NCI-H345 (cell line): ENCODE measurements at places on chromosomes 2 and 18.

GRCh38 chr2:100704711-100705110 lies 115.2 kb upstream of the NPAS2 start:
- DNase-seq = no peak

DNA sequence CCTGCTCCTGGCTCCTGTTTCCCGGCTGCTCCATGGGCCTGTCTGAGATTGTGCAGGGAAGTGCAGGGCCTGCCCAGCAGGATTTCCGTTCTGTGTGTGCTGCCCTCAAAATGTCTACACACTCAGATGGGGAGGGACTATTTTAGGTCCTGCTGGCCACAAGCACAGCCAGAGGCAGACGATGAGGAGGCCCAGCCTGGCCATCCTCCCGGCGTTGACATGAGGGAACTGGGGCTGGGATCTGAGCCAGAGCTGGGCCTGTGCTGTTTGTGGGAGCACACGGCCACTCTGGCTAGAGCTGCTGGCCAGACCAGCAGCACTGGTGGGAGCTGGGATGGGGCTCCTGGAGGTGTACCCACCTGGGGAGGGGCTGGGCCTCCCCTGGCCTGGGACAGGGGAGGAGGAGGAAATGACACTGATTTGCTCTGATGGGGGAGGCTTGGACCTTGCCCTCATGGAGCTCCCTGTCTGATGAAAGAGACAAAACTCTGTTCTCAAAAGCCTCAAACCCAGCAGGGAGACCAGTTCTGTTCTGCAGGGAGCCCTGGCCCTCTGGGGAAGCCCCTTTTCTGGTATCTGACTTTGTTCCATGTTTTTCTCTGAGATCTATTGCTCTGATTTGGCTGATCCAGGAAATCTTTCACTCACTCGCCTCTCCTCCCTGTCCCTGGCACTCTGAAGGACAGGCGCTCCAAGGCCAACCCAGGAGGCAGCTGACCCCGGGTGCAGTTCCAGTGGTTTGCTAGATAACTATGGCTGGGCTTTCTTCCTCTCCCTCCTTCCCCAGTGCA lies 161.8 kb downstream of the DYSF start:
- no peak for DNase-seq

DNA sequence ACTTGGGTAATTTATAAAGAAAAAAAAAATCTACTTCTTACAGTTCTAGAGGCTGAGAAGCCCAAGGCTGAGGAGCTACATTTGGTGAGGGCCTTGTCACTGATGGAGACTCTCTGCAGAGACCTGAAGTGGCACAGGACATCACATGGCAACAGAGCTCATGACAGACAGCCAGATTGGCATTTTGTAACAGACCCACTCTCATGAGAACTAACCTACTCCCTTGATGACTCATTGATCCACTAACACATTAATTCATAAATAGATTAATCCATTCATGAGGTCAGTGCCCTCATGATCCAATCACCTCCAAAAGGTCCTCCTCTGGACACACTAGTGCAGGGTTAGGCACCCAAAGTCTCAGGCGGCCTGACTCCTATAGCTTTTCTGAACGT lies 318.4 kb downstream of the GULP1 start:
- no peak for DNase-seq

DNA sequence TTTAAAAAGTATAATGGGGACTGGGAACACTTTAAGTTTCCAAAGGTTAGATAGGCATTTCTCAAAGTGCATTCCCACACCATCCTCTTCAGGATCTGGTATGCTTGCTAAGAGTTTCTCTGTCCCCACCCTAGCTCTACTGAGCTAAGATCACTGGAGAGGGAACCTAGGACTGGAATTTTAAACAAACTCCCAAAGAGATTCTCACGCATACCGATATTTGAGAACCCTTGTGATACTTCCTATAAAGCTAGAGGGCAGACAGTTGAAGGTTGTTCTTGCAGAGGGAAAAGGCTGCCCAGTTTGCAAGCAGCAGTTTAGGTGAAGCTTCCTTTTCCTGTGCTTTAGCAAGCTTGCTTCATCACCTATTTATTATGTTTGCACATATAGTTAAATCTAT lies 3.6 kb downstream of the CNRIP1 start:
- no peak for DNase-seq

- DNase-seq = no peak
Measured at GRCh38 chr2:236641051-236641726, 71.6 kb downstream of the ACKR3 start.
